Nephron progenitor cell (in vitro differentiated cells): ENCODE measurements at places on chromosomes 2 and 18.

GRCh38 chr2:176167398-176167797 lies 10.3 kb downstream of the HOXD3 start:
- no peak for DNase-seq

DNA sequence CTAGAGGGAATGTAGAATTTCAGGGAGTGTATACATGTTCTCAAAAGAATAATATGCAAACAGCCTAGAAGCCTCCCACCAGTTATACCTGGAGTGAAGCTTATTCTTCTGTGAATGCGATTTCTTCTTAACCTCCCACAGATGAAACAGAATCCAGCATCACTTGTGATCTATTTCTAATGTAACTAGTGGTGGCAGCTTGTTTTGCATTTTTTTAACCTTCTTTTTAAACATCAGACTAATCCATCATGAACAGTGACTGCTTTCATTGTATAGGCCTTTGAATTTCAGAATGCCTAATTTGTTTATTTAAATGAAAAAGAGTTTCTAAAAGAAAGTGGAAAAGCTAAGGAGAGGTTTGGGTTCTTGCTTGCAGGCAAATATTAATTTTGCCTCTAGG lies 85.7 kb upstream of the EPHA4 start:
- DNase-seq, result no peak

- no peak for DNase-seq
Observed at GRCh38 chr2:176390276-176391147, 121.3 kb downstream of the MTX2 start.

DNA sequence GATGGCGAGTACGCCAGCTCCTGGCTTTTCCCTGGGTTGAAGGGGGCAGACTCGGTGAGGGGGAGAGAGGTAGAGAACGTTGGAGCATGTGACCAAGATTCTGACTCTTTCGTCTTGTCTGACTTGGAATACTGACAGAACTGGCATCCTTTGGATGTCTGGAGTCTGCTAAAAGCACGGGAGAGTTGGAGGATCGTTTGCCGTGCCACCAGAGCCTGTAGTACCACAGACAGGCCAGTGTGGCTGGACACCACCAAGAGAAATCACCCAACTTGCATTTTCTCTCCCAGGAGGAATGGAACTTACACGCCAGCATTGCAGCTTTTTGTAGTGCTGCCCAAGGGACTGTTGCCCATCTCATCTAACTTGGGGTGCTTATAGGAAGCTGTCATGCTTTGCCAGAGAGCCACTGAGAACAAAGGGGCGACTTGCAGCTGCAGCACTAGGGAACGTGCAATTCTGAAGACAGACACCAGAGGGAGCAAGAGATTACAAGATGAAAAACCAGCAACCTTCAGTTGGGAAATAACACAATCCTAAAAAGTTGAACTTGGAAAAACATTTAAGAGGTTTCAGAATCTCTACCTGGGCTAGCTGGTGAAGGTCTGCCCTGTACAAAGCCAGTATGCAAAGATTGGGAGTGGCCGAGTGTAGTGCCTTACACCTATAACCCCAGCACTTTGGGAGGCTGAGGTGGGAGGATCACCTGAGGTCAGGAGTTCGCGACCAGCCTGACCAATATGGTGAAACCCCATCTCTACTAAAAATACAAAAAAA lies 24.1 kb downstream of the PSMG2 start:
- peak; percentile 76 for DNase-seq

DNA sequence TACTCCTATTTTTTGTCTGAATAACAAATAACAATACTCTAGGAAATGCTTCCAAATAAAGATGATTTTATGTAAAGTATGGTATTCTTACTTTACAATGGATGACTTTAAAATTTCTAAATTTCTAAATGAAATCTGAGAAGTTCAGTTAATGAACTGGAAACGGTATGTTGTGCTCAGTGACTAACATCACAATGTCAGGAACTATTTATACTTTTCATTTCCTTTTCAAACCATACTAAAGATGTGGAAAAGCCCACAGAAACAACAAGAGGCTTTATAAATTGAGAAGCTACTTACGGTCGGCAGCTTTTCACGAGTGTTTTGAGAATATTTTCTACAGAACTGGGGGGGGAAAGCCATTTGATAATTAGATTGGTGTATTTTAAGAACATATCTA lies 31.1 kb downstream of the PSME4 start:
- DNase-seq, result no peak

- no peak for DNase-seq
Observed at GRCh38 chr2:178858896-178859625, 51.8 kb upstream of the TTN start.

DNA sequence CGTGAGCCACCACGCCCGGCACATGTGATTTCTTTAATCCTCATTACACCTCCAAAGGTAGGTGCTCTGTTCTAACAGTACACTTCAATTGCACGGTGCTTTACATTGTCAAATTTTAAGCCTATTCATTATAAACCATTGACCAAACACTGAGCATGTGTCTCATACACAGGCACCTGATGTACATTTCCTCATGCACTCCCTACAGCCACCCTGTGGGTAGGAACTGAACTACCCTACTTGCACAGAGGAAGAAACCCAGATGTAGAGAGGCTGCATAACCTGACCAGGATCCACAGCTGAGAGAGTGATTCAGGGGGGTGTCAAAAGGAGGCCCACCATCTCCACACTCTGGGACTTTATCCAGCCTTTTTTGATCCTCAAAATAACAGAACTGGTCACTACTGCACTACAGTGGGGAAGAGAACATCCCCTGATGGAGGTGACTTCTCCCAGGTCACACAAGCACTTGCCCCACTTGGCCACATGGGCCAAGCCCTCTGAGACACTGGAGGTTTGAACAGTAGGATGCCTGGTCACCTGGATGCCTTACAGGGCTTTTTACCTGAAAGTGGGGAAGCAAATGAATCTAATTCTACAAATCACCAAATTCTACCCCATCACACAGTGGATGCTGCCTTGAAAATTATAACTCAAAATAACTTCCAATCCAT lies 6.9 kb upstream of the DPYSL5 start:
- DNase-seq, result no peak

GRCh38 chr2:174939046-174939445 lies 66.1 kb downstream of the CHN1 start:
- DNase-seq, result no peak

GRCh38 chr2:78682781-78683180 lies 342.7 kb upstream of the REG3G start:
- DNase-seq, result no peak

GRCh38 chr2:220785178-220785577 lies 786.9 kb downstream of the EPHA4 start:
- DNase-seq, result no peak

GRCh38 chr2:61660511-61661388 lies 122.6 kb upstream of the XPO1 start:
- no peak for DNase-seq

DNA sequence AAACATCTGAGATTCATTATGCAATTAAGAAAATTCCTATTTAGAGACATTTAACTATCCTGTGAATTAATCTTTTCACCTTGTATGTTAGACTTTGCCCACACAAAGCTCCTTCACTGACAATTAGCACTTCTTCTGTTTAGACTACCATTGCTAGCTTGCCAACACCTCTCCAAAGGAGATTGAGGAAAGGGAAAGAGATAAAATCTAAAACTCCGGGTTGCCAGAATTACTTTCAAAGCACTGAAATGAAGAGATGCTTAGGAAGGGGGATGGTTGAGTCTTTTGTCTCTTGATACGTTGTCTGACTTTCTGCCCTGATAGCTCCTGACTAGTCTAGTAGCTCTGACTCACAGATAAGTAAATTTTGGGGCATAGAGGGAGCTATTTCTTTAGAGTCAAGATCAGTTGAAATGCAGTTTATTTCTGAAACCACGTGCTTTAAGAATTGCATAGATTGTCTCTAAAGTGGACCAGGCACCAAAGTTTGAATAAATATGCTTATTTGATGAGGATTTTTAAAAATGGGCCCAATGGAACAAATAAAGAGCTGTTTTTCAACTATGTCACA lies 74.1 kb upstream of the DSEL start:
- DNase-seq, result no peak

- no peak for DNase-seq
Observed at GRCh38 chr2:110812726-110813645, 80.6 kb downstream of the ACOXL start.

- no peak for DNase-seq
Observed at GRCh38 chr18:48228301-48228715, 180.9 kb downstream of the ZBTB7C start.

DNA sequence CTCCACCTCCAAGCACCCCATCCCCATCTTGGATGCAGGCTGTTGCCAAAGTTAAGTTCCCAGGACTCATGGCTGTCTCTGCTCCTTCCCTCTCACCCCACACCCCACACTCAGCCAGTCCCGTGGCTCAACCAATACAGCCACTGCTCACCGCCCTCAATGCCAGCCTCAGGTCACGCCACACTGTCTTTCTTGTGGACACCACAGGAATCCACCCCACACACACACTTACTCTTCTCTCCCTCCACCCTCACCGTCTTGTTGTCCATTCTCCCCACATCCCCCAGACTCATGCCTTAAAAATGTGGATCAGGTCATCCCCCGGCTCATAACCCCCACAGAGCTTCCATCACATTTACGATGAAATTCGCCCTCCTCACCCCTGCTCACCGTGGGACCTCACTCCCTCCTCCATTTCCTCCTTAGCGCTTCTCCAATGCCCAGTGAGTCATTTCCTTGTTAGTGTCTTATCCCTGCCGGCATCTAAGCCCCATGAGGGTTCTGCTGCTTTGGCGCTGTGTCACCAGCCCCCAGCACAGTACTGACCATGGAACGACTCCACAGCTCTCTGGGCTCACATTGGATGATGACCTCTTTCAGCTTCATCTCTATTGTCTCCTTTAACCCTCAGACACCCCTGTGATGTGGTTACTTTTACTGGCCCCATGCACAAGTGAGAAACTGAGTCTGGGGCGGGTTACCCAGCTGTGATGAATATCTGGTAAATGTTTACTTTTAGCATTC lies 13.8 kb downstream of the MLPH start:
- no peak for DNase-seq

GRCh38 chr18:24322584-24323136 lies 75.0 kb downstream of the OSBPL1A start:
- DNase-seq, result no peak

GRCh38 chr2:143856978-143857377 lies 662.9 kb downstream of the ZEB2 start:
- no peak for DNase-seq

- DNase-seq, result no peak
Observed at GRCh38 chr2:200703127-200703925, 108.4 kb upstream of the BZW1 start.

DNA sequence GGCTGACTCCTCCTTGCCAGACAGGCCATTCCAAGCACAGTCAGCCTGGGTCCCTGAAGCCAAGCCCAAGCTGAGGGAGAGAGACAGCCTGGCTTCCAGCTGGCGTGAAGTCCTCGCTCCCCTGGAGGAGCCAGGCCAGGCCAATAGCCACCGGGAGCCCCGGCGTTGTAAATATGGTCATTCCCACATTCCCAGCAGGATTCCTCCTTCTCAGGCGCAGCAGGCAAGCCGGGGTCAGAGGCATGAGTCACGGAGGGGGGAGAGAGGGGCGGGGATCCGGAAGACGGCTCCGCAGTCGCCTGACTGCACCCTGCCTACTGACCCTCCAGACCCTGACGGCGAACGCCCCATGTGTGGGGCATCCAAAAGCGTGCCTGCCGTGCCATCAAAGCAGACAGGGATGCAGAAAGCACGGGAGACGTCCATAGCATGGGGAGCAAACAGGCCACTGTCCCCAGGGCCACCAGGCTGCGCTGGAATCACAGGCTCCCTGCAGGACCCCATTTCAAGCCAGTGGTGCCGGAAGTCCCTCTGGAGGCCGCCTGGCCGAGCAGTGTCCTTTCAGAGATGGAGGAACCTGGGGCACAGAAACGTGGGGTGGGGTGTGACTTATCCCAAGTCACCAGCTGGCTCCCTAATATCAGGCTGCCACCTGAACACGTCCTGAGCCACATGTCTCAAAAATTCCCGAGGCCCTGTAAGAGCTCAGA lies 48.2 kb downstream of the TWIST2 start:
- peak; percentile 71 for DNase-seq

DNA sequence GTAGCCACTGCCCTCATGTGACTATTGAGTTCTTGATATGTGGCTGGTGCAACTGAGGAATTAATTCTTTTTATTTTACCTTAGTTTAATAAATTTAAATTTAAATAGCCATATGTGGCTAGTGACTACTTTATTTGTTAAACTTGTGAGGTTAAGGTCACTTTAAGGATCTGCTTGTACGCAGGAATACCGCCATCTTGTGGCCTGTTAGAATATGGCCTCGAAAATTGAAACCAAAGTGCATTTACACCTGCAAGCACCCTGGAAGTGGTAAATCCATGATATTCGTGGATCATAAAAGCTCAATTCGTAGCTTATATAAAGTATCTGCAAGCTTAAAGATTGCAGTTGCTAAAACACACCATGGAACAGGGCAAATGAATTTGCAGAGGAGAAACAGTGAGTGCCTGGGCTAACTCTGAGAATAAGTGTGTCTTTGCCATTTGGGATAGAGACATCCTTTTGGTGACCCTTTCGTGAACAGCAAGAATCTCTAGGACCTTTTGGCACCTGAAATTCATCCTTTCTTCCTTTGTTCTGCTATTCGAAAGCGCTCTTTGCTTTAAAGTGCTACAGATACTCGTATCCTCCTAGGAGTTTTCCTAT lies 59.9 kb upstream of the REG3A start:
- peak; percentile 47 for DNase-seq

GRCh38 chr2:108243566-108243965 lies 3.8 kb downstream of the SULT1C3 start:
- no peak for DNase-seq

DNA sequence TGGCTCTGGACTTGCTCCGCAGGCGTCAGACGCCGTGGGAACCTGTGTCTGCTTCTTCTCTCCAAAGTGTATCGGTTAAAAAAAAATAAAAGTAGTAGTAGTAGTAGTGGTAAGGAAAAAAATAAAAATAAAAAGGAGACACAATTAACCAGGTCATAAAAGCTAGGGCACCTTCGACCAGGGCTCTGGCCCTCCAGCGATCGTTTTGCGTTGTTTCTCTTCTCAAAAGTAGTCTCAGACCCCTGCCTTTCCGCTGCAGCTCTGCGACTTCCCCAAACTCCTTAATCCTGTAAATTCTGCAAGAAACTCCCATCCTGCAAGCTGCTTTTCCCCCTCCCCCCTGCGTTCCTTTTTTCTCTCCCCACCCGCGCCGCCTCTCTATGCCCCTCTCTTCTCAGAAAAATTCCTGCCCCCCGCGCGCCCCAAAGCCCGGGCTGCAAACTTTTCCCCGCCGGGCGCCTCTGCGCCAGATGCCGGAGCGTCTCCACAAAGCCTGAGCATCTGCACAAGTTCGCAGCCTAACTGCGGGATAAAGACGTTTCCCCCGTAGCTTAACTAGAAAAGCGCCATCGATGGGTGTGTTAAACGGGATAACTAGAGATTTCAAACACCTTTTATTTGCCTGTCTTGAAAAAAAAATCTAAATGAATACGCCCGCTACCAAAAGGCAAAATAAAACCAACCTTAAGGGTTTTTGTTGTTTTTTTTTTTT lies 1.8 kb upstream of the SALL3 start:
- peak; percentile 51 for DNase-seq

GRCh38 chr2:192500550-192501200 lies 305.9 kb upstream of the TMEFF2 start:
- DNase-seq, result no peak
